Stimulated activated CD8-positive, alpha-beta memory T cell treated with anti-CD3 and anti-CD28 coated beads, Interleukin-4, amount 100 ng/mL, for 4 hours (primary cell): ENCODE measurements at places on chromosomes 3 and 15.
A peak's percentile ranks its signal among the peaks of the same experiment; 100 is the strongest.

- no peak for DNase-seq
Measured at GRCh38 chr3:11769704-11770476, 76.8 kb downstream of the TAMM41 start.

- no peak for DNase-seq
Measured at GRCh38 chr3:128122013-128122412, 1.6 kb downstream of the RUVBL1 start.

DNA sequence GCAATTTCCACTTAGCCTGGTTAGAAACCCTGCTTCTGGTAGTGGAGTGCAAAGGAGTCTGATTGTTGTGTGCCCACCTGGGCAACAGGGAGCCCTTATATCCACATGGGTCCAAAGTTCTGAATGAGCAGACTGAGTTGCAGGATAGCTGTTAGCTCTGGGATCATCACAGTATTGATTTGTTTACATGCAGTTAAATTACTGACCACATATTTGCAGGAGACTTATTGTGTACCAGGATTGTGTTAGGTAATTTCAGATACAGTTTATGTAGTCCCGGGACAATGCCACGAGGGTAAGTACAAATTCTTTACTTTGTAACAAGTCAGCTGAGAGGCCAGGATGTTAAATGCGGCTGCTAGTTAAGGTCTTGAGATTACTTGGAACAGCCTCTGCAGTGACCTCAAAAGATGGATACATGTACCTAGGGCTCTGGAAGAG, 18.8 kb downstream of the ARHGEF26 start:
- no peak for DNase-seq

DNA sequence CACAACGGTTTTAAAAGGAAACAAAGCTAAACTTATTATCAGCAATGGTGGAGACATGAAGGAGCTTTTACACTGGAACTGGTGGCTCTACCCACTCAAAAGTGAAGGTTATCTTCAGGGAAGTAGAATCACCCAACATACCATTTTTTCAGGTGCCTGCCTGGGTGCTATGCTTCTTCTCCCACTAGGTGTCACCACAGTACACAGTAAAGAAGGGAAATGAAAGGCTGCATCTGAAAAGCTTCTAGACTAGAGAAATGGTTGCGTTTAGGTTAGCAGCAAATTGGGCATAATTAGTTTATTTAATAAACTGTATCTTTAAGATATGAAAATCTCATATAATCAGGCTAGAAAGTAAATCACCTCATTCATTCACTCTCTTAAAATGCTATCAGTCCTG, 47.0 kb upstream of the SELENOK start:
- no peak for DNase-seq

- no peak for DNase-seq
Measured at GRCh38 chr3:10780243-10780642, 35.8 kb upstream of the SLC6A11 start.

DNA sequence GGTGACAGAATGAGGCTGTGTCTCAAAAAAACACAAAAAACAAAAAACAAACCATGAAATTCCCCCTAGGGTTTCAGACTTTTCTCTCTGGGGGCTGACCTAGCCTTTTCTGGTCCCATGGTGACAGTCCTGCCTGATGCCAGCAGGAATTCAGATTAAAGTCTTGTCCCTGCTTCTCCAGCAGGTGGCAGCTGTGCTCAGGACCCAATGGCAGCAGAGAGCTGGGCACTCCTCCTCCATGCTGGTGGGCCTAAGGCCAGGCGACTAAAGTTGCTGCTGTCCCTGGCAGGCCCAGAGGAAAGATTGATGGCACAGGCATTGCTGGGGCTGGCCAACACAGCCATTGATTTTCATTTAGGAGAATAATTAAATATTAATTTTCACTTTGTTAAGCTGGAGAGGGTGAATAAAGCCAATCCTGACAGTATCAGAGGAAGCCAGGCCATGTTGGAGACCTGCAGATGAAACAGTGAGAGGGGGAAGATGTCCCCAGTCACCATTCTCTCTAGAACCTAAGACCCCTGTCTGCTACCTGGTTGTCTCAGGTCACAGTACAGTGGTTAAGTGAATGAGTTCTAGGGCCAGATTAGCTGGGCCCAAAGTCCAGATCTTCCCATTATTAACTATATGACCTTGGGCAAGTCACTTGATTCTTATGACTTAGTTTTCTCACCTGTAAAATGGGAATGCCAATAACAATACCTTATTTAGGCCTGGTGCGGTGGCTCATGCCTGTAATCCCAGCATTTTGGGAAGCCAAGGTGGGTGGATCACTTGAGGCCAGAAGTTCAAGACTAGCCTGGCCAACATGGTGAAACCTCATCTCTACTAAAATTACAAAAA, 7.1 kb downstream of the CELF6 start:
- peak; percentile 20 for DNase-seq

GRCh38 chr3:196016485-196016884, 65.4 kb downstream of the TFRC start:
- DNase-seq = no peak

DNA sequence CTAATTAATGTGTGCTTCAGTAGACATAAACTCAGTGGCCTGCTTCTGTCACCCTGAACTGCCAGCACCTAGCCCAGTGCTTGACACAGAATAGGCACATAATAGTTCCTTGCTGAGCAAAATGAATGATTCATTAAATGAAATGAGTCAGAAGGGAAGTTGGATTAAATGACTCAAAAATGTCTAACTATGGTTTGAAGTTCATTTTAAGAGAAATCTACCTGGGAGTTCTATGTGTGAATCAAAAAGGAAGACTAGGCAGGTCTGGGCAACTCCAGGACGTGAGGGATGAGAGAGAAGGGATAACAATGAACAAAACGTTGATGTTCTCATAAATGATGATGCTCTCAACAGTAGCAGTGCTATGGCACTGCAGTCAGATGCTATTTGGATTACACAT, 175.0 kb downstream of the CFAP20DC start:
- no peak for DNase-seq

DNA sequence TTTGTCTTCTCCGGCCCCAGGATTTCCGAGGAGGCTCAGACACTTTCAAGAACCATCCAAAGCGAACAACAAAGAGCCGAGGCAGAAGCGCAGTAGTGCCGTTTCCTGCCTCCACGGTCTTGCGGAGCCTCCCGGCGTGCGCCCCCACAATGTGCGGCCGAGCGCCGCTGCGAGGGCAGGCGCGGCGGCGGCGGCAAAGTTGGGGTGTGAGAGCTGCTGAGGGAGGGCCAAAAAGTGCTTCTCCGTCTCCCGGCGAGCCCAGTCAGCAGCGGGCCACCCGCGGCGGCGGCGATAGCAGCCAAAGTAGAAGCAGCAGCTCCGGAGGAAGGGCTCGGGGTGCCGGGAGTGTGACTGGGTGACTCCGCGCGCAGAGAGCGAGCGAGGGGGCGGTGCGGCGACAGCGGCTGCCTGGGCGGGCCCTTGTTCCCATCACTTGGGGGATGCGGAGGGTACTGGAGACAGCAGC, 749.1 kb downstream of the ROBO1 start:
- no peak for DNase-seq

DNA sequence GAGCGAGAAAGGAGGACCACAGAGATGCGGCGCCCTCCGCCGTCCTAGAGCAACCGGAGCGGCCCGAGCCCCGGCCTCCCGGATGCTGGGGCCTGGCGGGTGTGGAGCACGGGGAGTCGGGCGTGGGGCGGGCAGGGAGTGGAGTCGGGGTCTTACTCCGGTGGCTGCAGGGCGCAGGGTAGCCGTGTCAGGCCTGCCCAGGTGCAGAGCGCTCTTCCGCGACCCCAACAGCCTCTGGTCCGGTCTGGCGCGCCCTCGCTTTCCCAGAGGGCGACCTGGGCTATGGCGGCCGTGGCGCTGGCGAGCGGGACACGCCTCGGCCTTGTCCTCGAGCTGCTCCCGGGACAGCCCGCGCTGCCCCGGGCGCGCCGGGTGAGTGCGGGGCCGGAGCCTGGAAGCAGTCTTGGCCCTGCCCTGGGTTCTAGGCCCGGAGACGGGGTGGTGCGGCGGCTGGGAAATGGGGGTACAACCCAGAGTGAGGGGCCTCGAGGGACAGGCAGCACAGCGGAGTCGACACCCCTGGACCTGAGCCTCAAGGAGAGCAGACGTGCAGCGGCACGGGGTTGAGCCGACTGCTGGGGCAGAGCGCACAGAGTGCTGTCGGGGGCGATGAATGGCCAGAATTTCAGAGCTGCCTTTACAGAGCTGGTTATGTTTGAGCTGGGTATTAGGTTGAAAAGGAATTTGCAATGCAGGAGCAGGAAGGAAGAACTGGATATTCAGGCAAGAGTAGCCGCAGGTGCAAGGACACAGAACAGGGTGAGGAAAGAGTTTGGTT, at the start of gene ZNF662:
Gene ZNF662, plus strand, starts transcription at position 73 of the 778 bp plus-strand sequence. CDS start 1,973 bp downstream, outside the sequence.
- DNase-seq = no peak

DNA sequence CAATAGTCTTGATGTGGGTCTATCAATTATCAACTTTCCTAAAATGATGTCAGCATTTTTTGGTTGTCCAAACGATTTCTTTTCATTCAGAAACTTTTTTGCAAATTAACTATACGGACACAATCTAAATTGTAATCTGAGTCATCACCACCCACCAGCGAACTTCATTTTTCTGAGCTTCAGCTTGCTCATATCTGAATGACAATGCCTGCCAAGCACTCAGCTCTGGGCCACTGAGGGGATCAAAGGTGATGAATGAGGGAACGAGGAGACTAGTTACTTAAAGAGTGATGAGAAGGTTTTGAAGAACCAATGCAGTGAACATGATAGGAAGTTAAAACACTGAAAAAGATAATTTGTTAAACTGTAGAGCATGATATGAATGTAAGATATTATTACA, 14.9 kb upstream of the TBC1D23 start:
- no peak for DNase-seq

- DNase-seq = no peak
Measured at GRCh38 chr3:35641331-35641730, 2.0 kb downstream of the ARPP21 start.

GRCh38 chr3:108907194-108907593, 46.5 kb downstream of the GUCA1C start:
- no peak for DNase-seq

- no peak for DNase-seq
Measured at GRCh38 chr15:87573039-87573438, 683.5 kb downstream of the NTRK3 start.

GRCh38 chr3:159882790-159883779, 105.5 kb upstream of the IL12A start:
- no peak for DNase-seq

GRCh38 chr3:187684444-187684843, 14.2 kb upstream of the SST start:
- no peak for DNase-seq

- no peak for DNase-seq
Measured at GRCh38 chr15:49313650-49314049, 109.4 kb upstream of the FGF7 start.

DNA sequence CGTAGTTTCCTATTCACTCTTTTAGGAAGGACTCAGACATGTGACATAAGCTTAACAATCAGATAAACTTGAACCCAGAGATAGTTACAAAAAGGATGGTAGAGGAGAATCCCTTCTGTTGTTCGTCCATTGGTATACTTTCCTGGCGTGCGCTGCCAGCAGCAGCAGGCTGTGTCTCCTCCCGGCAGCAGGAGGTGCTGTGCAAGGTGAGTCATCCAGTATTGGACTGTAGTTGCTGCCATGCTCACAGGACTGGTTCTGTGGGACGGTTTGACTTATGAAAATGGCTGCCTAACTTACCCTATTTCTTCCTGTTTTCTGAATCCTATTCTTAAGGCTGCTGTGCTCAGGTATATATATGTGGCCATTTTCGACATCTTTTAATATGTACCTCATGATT, 253.4 kb upstream of the LRRC3B start:
- DNase-seq = no peak

DNA sequence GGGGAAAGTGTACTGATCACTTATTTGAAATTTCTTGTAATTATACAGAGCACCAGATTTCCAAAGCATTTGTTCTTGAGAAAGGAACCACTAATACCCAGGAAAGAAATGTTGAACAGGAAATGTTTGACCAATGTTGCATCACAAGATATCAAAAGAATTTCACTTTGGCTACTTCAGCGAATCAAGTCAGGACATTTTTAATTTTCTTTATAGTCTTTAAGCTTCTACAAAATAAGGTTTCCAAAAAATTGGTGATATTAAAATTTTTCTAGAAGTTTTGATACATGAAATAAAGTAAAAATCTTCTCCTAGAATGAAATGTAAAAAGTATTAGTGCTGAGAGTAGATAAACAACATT, 421.9 kb downstream of the MECOM start:
- DNase-seq = no peak

GRCh38 chr3:13105181-13105895, 32.1 kb upstream of the IQSEC1 start:
- no peak for DNase-seq
